ENCODE measurements at places on chromosomes 6 and 20.
A peak's percentile ranks its signal among the peaks of the same experiment; 100 is the strongest.

DNA sequence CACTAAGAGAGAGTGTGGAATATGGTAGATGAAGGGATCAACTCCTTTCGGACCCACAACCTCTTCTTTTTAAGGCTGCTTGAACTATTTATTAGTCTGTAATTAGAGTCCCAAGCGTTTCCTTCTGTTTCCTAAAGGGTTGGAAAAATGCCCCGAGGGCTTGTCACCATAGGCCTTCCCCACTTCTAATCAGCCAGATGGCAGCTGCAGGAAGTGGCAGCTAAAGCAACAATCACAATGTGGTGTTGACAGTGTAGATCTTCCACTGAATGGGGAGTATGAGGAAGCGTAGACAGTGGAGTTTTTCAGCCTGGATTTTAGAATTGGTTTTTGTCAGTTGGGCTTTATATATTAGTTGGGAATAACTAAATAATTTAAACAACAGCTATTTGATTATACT, 40.6 kb downstream of the SLC35D3 start:
- no peak for DNase-seq

DNA sequence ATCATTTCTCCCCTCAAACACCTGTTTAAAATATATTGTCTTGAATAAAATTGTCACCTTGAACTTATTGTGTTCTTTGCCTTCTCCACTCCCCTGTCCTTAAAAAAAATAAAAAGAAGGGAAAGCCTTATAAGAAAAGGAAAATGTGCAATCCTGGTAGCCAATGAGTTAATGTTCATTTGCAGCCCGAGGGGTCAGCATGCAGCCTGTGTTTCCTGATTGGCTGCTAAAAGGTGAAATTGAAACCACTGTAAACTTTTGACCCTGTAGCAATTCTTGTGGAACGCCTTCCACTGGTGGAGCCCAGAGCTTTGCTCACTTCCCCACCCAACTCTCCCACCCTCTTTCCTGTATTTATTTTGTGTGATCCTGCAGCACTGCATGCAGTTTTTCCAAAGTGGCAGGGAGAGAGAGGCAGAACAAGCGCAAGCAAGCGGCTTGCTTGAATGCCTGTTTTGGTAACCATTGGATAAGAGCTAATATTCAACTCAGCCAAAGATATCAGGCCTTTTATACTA, 74.9 kb downstream of the NCOA3 start:
- DNase-seq, result no peak

DNA sequence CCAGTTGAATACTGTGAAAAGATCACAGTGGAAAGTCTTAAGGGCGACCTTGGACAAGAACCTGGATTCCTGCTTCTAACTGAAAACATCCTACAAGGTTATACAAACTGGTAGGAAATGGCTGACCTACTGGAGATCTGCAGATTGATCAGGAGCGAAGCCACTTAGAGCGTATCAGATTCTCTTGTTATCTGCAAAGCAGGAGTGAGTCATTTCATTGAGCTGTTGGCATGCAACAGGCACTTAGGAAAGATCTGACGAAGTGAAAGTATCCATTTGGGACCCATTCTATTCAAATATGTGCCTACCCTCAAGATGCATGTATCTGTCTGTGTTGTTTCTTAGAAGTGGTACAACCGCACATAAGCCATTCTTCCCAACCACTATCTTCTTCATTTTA, 131.2 kb upstream of the RIN2 start:
- no peak for DNase-seq

GRCh38 chr6:146149770-146150169, 120.9 kb downstream of the GRM1 start:
- no peak for DNase-seq

- DNase-seq, result no peak
Observed at GRCh38 chr6:36786055-36786675, 53.1 kb downstream of the CPNE5 start.

GRCh38 chr20:47669152-47669425, 116.2 kb downstream of the SULF2 start:
- no peak for DNase-seq

DNA sequence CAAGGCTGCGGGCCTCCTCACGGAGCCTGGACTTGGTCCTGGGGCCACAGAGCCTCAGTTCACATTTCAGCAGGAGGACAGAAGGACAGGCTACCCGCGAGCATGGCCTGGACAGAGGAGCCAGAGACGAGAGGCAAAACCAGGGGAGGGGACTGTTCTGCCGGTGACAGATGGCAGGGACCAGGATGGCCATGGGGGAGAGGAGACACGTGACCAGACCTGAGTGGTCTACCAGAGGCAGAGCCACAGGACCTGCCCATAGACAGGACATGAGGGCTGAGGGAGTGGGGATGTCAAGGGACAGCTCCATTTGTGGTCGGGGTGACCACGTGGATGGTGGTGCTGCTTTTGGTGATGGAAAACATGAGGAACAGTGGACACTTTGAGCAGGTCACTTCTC, 207.9 kb downstream of the NFATC2 start:
- DNase-seq, result no peak

- no peak for DNase-seq
Observed at GRCh38 chr6:108795814-108796213, 52.4 kb upstream of the ARMC2 start.

DNA sequence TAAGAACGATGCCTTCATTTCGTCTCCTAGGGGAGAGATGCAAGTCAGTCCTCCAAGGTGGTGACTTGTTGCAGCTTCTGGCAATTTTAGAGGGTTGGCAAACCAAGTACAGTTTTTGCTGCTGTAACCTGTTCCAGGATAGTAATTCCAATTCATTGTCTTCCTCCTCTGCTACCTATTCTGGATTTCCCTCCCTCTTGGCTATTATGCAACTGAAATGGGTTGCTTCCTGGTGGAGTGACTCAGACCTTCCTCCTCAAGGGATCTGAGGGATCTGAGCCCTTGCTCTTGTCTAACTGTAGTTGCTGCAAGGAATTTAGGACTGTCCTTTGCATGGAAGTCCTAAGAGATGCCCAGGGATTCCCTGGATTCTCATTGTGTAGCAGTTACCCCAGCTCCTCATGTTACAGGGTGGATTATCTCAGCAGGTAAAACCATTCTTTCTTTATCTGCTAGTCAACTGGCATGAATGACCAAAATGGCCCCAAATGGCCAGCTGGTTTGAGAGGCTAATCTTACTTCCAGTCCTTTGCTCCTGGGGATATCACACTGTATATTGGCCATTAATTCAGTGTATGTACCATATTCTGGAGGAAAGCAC, 17.6 kb upstream of the ELMO2 start:
- DNase-seq, result no peak

- no peak for DNase-seq
Observed at GRCh38 chr6:43047998-43048397, 5.7 kb downstream of the CUL7 start.

DNA sequence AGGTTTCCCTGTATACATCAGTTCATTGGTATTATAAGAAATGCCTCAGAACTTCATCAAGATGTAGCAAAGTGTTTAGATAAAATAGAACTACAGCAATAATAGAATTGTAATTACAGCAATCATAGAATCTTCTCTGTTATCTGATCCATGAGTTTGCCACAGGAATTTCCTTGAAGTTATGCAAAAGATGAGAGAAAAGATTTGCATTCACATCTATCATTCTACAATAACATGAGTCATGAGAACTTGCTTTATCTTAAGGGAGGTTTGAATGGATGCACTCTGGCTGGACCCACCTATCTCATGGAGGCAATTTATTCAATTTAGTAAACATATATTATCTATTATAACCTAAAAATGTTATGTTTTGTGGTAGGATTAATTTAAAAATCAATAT, 329.8 kb upstream of the EPHA7 start:
- no peak for DNase-seq

DNA sequence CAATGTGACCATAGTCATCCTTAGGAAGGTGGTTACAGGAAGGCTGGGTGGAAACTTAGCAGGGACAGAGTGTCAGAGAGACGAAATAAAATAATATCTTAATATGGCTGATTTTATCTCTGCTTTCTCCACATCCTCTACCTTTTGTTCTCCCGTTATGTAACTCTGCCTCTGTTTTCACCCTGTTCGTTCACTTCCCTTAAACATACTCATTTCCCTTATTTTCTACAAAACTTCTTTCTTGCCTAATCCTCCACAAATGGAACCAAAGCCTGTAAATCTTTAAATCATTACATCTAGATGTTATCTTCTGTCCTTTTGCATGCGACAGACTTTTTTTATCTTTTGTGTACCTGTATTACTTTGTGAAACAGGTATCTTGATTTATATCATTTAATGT, 23.3 kb upstream of the CRIP3 start:
- no peak for DNase-seq

GRCh38 chr20:45138561-45139300, 14.5 kb upstream of the WFDC12 start:
- DNase-seq, result peak; percentile 82

GRCh38 chr20:20229595-20229994, 138.3 kb upstream of the INSM1 start:
- no peak for DNase-seq

- DNase-seq, result no peak
Observed at GRCh38 chr20:63435552-63435951, 36.9 kb downstream of the KCNQ2 start.

GRCh38 chr6:141552031-141552430, 580.7 kb upstream of the GJE1 start:
- DNase-seq, result no peak

- no peak for DNase-seq
Observed at GRCh38 chr20:38275815-38276550, 15.4 kb upstream of the KIAA1755 start.

- no peak for DNase-seq
Observed at GRCh38 chr6:128305228-128305627, 215.2 kb downstream of the PTPRK start.

GRCh38 chr20:51461306-51461705, 81.2 kb downstream of the NFATC2 start:
- peak; percentile 24 for DNase-seq

DNA sequence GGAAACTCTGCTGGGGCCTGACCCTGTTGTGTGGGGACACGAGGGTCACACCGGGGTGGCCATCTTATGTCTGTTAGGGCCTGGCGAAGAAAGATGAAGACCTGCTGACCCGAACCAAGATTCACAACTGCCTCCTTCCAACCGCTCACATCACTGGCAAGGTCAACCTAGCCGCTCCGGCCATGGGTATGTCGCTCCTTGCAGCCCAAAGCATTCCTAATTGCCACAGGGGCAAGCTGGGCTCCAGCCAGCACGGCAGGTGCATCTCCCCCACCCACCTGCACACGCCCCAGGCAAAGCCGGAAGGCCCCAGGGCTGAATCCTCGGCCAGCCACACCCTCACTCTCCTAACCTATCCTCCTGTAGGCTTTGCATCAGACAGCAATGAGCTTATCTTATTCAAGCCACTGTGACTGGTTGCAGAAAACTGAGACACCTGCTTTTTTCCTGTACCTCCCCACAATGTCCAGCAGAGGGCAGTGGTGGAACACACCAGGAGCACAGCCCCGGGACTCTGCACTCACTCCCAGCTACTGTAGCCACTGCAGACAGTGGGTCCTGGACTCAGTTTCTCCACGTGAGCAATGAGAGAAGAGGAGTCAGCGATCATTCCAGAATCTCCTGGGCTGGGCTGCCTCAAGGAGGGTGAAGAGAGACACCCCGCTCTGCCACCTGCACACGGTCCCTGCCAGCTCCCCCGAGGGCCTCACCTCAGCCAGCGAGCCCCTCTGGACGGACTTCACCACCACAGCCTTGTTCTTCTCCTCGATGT, 170.2 kb downstream of the PREX1 start:
- peak; percentile 85 for DNase-seq

GRCh38 chr6:166433096-166433495, 50.4 kb upstream of the MPC1 start:
- no peak for DNase-seq

DNA sequence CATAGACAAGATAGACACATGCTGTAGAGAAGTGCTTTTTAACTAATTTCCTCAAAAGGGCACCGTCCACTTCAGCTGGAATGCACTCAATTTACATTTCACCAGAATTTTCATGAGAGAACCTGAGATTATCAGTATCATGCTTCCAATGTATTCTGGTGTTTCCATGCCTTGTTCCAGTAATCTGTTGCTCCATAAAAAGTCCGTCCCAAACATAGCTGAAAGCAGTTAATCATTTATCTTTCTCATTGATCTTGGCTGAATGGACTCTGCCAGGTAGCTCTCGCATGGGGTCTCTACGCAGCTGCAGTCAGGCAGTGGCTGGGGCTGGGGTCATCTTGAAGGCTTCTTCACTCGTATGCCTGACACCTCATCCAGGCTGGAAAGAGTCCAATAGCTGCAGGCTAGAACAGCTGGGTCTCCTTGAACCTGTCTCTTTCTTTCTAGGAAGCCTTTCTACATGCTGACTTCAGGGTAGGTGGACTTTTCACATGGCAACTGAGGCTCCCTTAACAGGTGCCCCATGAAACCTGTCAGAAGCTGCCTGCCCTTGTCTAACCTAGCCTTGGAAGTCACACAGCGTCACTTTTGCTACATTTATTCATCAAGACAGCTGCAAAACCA, 18.6 kb upstream of the COL12A1 start:
- no peak for DNase-seq

GRCh38 chr6:142850679-142851423, 94.1 kb downstream of the HIVEP2 start:
- peak; percentile 77 for DNase-seq

GRCh38 chr6:5701174-5701573, 305.6 kb downstream of the NRN1 start:
- no peak for DNase-seq

- DNase-seq, result no peak
Observed at GRCh38 chr6:136403110-136403980, 113.7 kb upstream of the BCLAF1 start.

DNA sequence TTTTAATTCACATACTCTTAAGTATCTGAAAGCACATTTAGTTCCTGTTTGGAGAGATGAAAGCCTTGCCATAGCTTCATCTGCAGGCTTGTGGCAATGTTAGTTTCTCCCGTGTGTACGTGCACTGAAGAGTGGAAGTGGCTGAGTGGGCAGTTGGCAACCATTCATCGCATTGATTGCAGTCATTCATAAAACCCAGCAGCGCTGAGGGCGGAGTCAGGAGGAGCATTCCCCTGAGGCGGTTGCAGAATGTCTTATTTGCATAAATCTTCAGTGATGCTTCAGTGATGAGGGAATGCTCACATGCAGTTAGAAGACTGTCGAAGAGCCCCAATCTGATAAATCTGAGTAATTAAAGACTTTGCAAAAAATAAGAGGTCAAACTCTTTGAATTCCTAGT, 79.1 kb downstream of the RIMS1 start:
- no peak for DNase-seq

DNA sequence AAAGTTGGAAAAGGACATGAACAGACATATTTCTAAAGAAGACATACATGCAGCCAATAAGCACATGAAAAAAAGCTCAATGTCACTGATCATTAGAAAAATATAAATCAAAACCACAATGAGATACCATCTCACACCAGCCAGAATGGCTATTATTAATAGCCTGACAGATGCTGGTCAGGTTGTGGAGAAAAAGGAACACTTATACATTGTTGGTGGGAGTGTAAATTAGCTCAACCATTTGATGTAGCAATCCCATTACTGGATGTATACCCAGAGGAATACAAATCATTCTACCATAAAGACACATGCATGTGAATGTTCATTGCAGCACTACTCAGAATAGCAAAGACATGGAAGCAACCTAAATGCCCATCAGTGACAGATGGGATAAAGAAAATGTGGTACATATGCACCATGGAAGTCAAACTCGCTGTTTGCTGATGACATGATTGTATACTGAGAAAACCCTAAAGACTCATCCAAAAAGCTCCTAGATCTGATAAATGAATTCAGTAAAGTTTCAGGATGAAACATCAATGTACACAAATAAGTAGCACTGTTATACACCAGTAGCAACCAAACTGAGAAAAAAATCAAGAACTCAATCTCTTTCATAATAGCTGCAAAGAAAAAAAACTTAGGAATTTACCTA, 196.8 kb downstream of the ADGB start:
- no peak for DNase-seq

- DNase-seq, result no peak
Observed at GRCh38 chr6:52620906-52621190, 44.0 kb upstream of the TRAM2 start.

Measured in activated effector memory CD4-positive, alpha-beta T cell treated with anti-CD3 and anti-CD28 coated beads, Interleukin-2, amount 50 U/mL, for 16 hours (primary cell).